ENCODE measurements at places on chromosomes 13 and 19.

- DNase-seq, result no peak
Observed at GRCh38 chr13:20498659-20499058, 27.0 kb downstream of the CRYL1 start.

- no peak for DNase-seq
Observed at GRCh38 chr13:47908197-47908902, 92.7 kb downstream of the SUCLA2 start.

- DNase-seq, result no peak
Observed at GRCh38 chr13:28425793-28426192, 69.1 kb downstream of the FLT1 start.

DNA sequence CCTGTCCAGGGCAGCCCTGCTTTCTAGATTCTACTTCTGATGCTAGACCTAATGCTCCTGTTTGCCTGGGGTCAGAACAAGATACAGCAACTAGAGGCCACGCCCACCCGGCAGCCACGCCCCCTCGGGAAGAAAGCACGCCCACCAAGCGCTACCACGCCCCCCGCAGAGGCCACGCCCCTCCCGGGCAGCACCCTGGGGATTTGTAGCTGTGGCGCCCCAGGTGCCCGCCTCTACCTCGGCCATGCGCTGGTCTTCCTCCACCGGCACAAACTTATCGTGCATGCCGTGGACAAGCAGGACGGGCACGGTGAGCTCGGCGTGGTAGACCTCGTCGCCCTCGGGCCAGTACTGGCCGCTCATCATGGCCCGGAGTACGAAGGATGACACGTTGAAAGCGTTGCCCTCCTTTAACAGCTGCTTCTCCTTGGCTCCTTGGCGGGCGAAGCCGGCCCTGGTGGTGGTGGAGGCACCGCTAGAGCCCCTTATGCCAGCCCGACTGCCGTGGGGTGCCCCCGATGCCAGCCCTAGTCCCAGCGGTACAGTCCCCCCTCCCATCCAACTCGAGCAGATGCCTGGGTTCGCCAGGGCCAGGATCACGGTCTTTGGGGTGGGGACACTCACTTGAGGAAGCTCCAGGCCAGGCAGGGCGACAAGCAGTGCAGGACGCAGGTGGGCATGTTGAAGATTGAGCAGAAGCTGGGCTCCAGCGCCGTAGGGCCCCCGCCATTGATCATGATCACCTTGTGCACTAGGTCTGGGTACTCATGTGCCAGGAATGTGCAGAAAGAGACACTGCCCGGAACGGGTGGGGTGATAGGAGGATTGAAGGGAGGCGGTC is 9.0 kb downstream of the ABHD8 start:
- DNase-seq, result peak; percentile 87

- peak; percentile 97 for DNase-seq
Observed at GRCh38 chr13:45781553-45782326, 69.8 kb downstream of the SIAH3 start.

- DNase-seq, result no peak
Observed at GRCh38 chr19:17136021-17136420, 60.4 kb downstream of the MYO9B start.

DNA sequence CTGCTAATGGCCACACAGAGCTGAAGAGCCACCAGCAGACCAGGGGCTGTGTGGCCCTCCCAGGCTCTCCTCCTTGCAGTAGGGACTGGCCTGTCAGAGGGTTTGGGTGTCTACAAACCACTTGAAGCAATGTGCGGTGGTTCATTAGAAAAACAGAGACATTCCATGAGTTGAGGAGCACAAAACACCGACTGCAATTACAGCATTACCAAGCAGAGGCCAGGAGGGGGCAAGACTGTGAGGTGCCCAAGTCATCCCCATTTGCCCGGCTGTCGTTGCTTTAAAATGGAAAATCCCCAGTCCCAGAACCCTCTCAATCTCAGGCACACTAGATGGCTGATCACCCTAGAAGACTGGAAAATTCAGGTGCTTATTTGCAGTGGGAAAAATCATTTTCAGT is 15.0 kb downstream of the TMTC4 start:
- no peak for DNase-seq

GRCh38 chr13:23288564-23288963 is 107.8 kb downstream of the SGCG start:
- DNase-seq, result no peak

- DNase-seq, result no peak
Observed at GRCh38 chr13:76316998-76317527, 569.1 kb downstream of the KCTD12 start.

DNA sequence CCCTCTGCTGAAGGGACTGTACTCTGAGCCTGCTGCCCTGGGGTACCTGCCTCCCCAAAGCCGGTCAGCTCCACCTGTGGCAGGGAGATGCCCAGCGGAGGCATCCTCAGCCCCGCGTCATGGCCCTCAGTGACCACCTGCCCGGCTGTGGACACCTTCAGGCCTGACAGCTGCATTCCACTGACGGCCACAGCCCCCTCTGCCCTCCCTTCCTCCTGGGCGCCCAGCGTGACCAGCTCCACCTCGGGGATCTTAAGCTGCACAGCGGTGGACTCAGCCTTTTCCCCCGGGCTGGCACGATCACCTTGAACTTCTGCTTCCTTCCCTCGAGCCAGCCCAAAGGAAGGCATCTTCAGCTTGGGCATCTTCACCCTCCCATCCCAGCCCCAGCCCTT is 4.8 kb upstream of the HIPK4 start:
- DNase-seq, result no peak

DNA sequence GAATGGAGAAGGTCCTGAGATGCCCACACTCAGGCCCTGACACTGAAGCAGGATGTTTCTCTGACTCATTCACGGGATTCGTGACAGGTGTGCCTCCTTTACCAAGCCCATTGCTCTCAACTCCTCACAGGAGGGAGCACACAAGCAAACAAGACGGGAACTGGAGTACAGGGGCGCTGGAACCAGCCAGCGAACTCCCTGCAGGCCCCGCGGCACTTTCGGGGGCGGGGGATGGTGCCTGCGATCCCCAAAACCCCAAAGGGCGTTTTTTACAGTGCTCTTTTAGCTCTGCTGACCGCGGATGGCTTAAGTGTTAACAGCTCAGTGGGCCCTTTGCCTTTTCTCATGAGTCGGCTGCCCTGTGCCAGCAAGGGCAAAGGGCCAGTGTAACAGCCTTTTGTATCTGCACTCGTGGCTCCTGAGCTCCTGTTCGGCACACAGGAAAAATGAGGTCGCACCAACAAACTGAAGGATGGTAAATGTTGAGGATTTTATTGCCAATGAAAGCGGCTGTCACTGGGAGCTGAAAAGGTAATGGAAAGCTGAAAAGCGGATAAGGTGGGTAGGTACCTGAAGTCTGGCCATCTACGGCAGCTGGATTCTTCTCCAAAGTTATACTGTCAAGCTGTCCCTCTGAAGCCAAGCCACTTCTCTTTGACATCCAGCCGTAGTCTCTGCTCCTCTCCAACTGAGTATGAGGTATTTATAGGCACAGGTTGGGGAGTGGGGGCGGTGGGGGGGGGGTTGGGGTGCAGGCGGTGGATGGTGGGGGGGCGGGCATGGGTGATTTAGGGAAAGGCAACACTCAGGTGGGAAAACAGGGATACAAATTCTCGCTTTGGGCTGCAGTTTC is 65.0 kb upstream of the TRPC4 start:
- DNase-seq, result no peak

DNA sequence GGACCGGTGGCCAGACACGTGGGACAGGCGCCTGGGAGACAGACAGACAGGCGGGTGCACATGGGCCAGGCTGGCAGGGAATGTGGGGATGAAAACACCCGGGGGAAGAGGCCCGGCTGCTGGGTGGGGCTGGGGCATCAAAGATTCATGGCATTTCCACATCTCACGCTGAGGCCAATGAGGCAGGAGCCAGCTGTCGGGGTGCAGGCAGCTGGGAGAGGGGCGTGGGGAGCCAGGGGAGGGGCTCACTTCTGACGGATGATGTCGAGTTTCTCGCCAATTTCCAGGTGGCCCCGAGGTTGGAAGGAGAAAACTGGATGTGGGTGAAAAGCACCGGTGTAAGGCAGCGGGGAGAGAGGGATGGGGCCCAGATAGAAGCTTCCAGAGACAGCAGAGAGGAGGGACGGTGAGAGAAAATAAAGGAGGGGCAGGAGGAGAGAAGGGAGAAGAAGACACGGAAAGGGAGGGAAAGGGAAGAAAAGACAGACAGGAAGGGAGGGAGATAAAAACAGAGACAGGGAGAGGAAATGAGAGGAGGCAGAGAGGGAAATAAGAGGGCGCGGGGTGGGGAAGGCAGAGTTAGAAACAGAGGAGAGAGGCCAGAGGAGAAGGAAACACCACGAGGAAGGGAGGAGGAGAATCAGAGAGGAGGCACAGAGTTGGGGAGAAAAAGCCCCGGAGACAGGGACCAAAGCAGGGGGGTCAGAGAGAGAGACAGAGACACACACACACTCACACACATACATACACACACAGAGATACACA is 8.0 kb upstream of the CCER2 start:
- no peak for DNase-seq

DNA sequence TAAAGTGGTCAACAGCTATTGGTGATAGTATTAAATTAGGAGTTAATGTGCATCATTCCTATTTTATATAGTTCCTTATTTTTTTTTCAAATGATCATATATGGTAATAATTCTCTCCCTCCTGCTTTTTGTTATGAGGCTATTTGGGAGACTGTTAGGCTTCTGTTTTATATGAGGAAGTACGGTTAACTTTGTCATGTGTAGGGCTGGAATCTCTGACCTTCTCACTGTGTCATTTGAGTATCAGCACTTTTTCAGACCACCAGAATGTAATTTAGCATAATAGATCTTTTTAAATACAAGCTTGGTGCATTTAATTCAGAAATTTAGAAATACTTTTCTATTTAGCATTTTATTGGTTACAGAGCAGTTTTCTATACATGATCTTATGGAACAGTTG is 7.7 kb downstream of the DGKH start:
- DNase-seq, result no peak

DNA sequence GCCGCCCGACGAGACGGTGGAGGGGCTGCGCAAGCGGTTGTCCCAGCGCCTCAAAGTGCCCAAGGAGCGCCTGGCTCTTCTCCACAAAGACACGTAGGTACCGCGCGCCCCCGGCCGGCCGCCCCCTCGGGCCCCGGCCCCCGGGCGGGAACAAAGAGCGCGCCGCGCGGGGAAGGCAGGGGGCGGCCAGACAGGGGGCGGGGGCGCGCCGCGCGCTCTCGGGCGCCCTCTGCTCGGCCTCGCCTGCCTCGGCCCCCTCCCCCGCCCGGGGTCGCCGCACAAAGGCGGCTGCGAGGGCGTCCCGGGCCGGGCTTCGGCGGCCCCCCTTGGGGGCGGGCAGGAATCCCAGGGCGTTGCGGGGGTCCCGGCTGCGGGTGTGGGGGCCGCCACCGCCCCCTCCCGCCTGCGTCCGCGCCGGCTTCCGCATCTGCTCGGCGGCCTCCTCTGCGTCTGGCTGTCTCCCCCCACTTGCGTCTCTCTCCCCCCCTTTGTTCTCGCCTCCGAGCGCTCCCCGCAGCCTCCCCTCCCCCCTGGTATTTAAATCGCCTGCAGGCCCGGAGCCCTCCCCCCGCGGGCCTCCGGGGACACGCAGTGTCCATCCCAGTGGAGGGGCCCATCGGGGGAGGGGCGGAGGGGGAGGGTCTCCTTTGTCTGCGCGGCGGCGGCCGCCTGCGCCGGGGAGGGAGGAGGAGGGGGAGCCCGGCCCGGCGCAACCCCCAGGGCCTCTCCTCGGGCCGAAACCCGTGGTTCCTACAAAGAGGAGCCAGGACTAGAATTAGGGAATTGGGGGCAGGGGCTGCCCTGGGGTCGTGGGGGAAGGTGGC is 2.3 kb downstream of the MIDN start:
- DNase-seq, result peak; percentile 90

- peak; percentile 89 for DNase-seq
Observed at GRCh38 chr19:18846862-18847548, 15.2 kb downstream of the UPF1 start.

GRCh38 chr19:51431124-51431523 is 13.7 kb upstream of the SIGLEC10 start:
- no peak for DNase-seq

DNA sequence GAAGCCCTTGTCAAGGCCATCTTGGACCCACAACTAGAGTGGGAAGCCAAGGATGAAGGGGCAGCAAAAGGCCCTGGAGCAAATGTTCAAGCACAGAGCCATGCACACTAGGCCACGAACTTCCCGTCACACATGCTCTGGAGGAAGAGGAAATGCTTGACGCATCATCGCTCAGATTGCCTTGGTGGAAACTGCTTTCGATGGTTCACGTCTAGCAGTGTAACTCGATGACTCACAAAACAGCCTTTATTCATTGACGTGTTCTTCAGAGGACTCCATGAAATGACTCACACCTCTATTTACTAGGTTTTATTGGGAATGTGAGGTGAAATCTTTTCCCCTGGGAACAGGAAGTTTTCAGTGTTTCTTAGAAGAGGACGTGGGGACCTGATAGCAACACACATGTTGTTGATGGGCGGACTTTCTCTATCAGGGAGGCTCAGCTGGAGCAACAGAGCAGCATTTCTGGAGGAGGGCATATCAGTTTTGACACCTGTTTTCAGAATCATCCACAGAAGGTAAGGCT is 79.8 kb upstream of the FLT1 start:
- DNase-seq, result no peak

GRCh38 chr13:91459485-91459884 is 61.1 kb downstream of the GPC5 start:
- no peak for DNase-seq

GRCh38 chr13:83327091-83327490 is 555.2 kb downstream of the SLITRK1 start:
- DNase-seq, result no peak

DNA sequence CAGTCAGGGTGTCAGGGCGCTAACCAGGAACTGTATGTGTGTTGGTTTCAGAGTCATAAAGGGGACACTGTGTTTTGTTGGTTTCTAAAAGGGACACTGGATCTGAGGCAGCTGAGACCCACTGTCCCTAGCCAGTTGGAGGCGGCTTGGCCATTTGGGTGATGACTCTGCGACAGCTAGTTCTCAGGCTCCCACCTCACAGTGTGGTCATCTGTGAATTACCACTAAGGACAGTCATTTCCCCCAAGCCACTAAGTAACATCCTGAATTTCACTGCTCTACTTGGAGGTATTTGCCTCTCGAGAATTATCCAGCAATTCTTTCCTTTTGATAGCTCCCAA is 51.5 kb downstream of the EPS15L1 start:
- no peak for DNase-seq

DNA sequence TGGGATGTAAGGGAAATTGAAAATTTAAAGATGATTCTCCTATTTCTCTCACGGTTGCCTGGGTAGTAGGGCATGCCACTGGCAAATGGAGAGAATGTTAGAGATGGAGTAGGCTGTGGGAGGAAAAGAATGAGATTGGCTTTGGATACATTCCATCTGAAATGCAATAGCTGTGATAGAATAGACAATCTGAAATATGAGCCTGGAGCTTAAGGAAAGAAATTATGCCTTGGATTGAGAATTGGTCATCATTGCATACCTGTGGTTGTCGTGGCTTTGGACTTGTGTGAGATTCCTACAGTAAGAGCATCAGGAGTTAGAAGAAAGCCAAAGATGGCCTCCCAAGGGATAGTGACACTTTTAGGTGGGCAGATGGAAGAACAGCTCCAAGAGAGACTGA is 305.1 kb upstream of the SLC10A2 start:
- DNase-seq, result no peak

Measured in BE2C (cell line).